Melanocyte of skin (primary cell): ENCODE measurements at places on chromosomes 4 and X. TPM values are rescaled to one million over a fixed set of nuclear protein-coding genes. Genes with fewer than 3 reads are reported as not detected.

Gene GNRHR
- not detected in 2 replicates for total RNA-seq

Gene MAD2L1
- 56.8 and 57.6 TPM in 2 replicates for total RNA-seq

Gene ETDB
- not detected in 2 replicates for total RNA-seq

Gene RASGEF1B
- total RNA-seq, result 0.73 and 6.9 TPM in 2 replicates

Gene XPNPEP2
- not detected in 2 replicates for total RNA-seq

Gene EDNRA
- total RNA-seq, result 2.1 and 2.2 TPM in 2 replicates

Gene CXCL1
- 125 and 174 TPM in 2 replicates for total RNA-seq

Gene NPY1R
- total RNA-seq, result not detected in 2 replicates

Gene SEPTIN11
- 103 and 105 TPM in 2 replicates for total RNA-seq

Gene ITM2A
- total RNA-seq, result 140 and 289 TPM in 2 replicates

Gene LUZP4
- not detected in 2 replicates for total RNA-seq

Gene REELD1
- not detected in 2 replicates for total RNA-seq
